ENCODE measurements at places on chromosomes 5 and 9.

GRCh38 chr9:90097237-90097636, 492.4 kb downstream of the GADD45G start:
- no peak for DNase-seq

- DNase-seq = no peak
Measured at GRCh38 chr5:55140908-55141665, 18.9 kb upstream of the GPX8 start.

DNA sequence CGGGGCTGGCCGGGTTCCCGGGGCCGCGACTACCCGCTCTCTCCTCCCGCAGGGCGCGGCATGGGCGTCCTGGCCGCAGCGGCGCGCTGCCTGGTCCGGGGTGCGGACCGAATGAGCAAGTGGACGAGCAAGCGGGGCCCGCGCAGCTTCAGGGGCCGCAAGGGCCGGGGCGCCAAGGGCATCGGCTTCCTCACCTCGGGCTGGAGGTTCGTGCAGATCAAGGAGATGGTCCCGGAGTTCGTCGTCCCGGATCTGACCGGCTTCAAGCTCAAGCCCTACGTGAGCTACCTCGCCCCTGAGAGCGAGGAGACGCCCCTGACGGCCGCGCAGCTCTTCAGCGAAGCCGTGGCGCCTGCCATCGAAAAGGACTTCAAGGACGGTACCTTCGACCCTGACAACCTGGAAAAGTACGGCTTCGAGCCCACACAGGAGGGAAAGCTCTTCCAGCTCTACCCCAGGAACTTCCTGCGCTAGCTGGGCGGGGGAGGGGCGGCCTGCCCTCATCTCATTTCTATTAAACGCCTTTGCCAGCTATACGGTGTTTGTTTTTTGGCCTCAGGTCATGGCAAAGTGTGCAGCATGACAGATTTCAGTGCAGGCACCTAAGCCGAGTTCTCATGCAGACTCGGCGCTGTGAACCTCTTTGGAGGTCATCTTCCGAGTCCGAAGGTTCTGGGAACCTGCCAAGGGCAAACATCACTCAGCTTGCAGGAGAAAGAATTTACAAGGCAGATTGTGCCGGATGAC, 516 bp downstream of the MRPL41 start:
- no peak for DNase-seq

- no peak for DNase-seq
Measured at GRCh38 chr5:169429044-169429443, 128.1 kb upstream of the SLIT3 start.

DNA sequence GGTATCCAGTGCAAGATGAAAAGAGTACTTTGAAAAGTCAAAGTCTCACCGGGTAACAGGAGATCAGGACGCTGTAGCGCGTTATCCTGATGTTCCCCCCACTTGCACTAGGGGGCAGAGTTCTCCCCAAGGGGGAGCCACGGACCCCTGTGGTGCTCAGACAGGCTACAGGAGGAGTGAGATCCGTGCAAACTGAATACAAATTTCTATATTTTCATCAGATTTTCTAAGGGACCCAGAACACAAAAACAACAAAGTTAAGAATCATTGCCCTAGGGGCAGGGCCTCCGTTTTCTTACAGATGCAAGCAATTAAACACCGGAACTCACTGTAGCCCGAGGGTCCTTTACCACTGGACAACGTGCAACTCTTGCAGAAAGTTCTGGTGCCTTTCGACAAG, 2.0 kb downstream of the MYO10 start:
- DNase-seq = no peak

- DNase-seq = no peak
Measured at GRCh38 chr9:32707326-32707725, 71.9 kb upstream of the TAF1L start.

GRCh38 chr9:19480345-19480744, 71.5 kb downstream of the ACER2 start:
- no peak for DNase-seq

DNA sequence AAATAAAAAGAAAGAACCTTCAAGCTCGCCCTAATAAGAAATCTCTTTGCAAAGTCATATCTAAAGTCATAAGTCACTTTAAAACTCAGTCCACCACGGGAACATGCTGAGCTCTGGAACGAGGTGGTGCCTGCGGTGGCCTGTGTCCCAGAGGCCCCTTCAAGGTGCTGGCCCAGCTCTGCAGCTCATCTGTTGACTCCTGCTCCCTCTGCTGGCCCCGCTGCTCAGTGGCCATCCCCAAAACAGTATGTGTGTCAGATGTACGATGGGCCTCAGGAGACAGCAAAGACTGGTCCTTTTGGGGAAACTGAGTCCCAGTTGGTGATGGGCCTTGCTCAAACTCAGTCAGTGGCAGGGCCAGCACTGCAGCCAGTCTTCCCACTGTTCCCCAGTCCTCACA, 22.8 kb upstream of the FOXB2 start:
- no peak for DNase-seq

GRCh38 chr9:37936965-37937364, 33.0 kb upstream of the SLC25A51 start:
- DNase-seq = no peak

- no peak for DNase-seq
Measured at GRCh38 chr9:137375321-137376058, 47.5 kb downstream of the EXD3 start.

GRCh38 chr9:13213337-13213736, 66.2 kb downstream of the MPDZ start:
- no peak for DNase-seq

- DNase-seq = no peak
Measured at GRCh38 chr9:110588296-110588695, 8.8 kb upstream of the SVEP1 start.

DNA sequence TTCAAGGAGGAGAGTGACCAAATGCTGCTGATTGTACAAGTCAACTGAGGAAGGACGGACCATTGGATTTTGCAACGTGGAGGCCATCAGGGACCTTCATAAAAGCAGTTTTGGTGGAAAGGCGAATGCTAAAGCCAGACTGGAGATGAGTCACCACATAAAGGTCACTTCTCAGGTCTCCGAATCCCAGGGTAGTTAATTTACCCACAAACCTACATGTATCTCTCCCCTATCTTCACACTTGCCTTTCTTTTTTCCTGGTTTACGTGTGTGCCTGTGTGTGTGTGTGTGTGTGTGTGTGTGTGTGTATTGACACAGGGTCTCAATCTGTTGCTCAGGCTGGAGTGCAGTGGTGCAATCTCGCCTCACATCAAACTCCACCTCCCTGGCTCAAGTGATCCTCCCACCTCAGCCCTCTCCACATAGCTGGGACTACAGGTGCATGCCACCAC, 4.6 kb upstream of the CTNNA1 start:
- DNase-seq = no peak

- DNase-seq = no peak
Measured at GRCh38 chr5:164256351-164256750, 750.9 kb downstream of the MAT2B start.

- no peak for DNase-seq
Measured at GRCh38 chr5:1736889-1737711, 62.5 kb downstream of the MRPL36 start.

DNA sequence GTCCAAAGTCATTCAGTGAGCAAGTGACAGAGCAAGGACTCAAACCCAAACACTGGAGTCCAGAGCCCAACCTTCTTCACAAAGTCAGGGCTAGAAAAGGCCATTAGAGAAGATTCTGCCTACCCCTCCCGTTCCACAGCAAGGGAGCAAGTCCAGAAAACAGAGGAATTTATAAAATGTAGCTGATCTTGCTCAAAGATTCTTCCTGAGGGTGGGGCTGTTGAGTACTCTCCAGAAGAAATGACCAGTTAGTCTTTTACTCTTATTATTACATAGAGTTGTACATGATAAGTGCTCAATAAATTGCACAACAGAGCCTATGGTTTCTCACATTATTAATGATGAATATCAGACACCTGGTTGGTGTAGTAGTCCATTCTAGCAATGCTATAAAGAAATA, 39.3 kb upstream of the HMHB1 start:
- DNase-seq = no peak

Measured in kidney epithelial cell (primary cell).